ENCODE measurements at places on chromosomes 3 and 15. TPM values are rescaled to one million over a fixed set of nuclear protein-coding genes. Genes with fewer than 3 reads are reported as not detected.

- ATAC-seq, result no peak
These were observed 25.0 kb downstream of the CPOX start for GRCh38 chr3:98568402-98568801.

- ATAC-seq, result no peak
These were observed 373.1 kb downstream of the MFSD1 start for GRCh38 chr3:159174715-159175692.

Gene NR2E3
- 0.31 TPM for total RNA-seq

DNA sequence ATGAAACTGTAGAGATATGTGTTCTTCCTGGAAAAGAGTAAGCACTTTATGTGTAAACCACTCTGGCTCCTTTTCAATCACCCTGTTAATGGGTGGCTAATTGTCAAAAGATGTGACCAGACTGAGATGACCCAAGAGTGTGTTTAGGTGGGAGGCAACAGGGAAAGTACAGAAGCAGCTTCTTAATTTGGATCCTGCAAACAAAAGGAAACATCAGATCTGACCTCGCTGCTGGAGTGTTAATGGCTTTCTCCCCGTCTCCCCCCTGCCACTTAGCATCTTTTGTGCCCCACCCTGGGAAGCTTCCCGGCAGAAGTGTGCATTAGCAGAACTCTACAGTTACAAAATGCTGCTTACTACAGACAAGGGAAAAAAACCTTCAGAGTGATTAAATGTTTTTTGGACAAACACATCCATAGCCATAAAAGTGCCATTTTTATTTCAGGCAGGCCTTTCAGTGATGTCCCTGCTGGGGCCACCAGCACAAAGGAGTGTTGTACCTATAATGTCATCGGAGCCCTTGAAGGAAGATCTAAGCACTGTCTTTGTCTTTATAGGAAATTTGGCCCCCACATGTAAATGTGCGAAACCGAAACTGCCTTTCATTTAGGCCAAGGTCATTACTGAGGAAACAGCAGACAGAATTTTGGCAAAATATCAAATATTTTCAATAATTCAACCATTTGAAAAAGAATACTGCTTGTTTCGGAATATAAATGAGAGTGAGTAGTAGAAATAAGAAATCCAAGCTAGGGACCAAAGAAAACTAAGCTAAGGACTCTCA is 311.0 kb downstream of the WDR72 start:
- ATAC-seq, result peak; percentile 82

- no peak for ATAC-seq
These were observed 20.7 kb downstream of the RAP2B start for GRCh38 chr3:153182501-153183293.

Gene RAB5A
- total RNA-seq, result 86.0 TPM

GRCh38 chr3:44100298-44100695 is 141.4 kb upstream of the TOPAZ1 start:
- ATAC-seq, result no peak

GRCh38 chr3:4139462-4140140 is 163.6 kb upstream of the SETMAR start:
- ATAC-seq, result no peak

DNA sequence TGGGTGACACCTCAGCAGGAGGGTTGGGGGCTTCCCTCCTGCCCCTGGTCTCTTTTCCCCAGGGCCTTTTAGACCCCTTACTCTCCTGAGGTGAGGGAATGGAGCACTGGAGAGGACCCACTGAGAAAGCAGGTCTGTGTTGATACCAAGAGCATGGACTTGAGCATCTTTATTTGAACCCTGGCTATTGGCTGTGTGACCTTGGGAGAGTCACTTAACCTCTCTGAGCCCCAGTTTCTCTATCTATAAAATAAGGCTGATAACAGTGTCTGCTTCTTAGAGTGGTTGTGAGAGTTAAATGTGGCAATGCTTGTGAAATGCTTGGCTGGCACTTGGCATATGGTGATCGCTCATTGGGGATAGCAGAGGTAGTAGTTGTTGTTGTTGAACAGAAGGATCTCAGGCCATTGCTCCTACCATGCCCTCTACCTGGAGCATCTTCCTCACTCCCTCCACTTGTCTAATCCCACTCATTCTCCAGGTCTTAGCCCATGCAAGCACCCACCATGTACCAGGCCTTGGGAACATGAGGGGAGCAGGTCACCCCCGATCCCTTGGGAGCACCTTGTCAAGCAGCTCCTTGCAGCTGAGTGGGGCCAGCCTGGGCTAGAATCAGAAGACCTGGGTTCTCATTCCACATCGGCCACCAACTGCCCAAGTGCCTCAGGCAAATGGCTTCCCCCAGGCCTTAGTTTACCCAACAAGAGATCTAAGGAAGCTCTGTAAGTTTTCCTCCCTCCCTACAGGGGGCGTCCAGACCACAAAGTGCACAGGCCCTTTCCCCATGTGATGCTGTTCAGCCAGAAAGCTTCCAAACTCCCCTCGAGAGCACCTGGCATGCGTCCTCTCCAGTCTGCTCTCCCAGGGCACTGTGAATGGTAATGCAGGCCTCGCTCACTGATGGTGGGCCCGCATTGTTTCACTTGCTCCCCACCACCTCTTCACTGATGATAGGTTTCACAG is 96.7 kb downstream of the LSM3 start:
- ATAC-seq, result no peak

DNA sequence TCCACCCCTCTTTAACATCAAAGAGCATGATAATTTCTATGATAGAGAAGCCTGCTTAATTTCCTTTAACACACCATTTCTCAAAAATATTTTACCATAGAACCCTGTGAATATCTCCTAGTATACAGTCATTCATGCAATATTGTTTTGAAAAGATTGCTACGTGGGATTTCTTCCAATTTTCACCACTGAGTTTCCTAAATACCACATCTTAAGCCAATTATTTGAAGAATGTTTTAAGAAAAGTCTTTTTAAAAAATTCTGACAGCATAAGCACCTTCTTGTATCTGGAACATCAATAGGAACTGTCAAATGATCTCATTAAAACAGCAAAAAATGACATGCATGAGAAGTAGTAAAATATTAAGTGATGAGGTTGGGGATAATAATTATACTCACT is 1126.7 kb downstream of the TUSC7 start:
- no peak for ATAC-seq

DNA sequence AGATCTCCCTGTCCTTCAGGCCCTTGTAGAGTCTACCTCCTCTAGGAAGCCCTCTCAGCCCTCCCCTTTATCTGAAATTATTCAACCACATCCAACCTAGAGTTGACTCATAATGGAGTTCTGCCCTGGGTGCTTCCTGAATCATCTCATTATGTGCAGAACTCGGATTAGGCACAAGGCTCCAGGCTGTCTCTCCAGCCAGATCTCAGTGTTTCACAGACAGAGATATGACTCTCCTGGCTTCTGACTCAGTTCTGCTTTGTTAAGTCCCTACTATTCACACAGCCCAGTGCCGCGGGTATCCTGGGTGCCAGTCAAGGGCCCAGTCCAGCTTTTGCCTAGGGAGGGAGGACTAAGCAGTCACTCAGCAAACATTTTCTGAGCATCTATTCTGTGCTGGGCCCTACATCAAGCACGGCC is 9.3 kb downstream of the STRA6 start:
- peak; percentile 30 for ATAC-seq

Gene SLC41A3
- 27.8 TPM for total RNA-seq

Gene B3GNT5
- 17.6 TPM for total RNA-seq

Gene PLA2G4D
- total RNA-seq, result 0.92 TPM

DNA sequence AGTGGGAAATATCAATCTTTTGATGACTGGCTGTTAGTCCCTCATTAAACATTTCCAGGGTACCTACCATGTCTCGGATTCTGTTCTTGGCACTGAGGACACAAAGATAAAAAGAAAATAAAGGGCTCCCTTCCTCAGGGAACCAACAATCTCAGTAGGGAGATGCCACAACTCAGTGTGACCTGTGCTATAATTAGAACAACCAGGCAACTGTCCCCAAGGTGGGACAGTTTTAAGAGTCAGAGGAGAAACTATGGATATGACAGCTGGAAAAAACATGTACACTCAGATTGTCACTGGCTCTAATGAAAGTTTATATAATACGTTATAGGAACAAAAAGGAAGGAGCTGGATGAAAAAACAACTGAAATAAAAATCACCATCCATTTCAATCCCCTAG is 23.3 kb upstream of the CMTM8 start:
- no peak for ATAC-seq

Gene GOLGA8O
- total RNA-seq, result 0.14 TPM

DNA sequence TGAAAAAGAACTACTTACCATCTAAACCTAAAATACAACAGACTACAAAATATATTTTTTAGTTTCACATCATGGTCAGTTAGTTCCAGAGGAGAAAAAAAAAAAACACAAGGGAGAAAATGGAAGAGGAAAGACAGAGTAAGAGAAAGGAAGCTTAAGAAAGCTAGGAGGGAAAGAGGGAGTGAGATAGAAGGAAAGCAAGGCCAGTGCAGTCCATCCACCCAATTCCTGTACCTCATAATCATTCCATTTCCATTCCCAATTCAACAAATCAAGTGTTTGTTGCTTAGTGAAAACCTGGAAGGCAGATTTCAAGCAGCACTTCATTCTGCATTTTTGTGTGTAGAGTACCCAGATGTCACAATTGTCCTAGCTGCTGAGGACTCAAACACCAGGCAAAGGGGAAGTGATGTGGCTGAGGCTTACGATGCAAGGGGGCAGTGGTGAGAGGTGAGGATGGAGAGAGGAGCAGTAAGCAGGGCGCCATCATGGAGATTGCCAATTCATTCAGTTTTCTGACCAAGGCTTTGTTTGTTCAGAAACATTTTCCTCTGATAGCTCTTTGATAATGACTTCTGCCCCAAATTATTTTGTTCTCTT is 83.6 kb upstream of the GSK3B start:
- peak; percentile 46 for ATAC-seq

Gene SNX22
- 3.5 TPM for total RNA-seq

GRCh38 chr3:24318677-24319287 is 175.9 kb downstream of the THRB start:
- no peak for ATAC-seq

GRCh38 chr3:180630371-180630770 is 28.4 kb downstream of the TTC14 start:
- ATAC-seq, result no peak

GRCh38 chr3:42014458-42014920 is 52.6 kb upstream of the ULK4 start:
- peak; percentile 5 for ATAC-seq

GRCh38 chr3:188446766-188447165 is 292.8 kb downstream of the LPP start:
- ATAC-seq, result no peak

- ATAC-seq, result no peak
These were observed 78.5 kb downstream of the FGF7 start for GRCh38 chr15:49501586-49501985.

DNA sequence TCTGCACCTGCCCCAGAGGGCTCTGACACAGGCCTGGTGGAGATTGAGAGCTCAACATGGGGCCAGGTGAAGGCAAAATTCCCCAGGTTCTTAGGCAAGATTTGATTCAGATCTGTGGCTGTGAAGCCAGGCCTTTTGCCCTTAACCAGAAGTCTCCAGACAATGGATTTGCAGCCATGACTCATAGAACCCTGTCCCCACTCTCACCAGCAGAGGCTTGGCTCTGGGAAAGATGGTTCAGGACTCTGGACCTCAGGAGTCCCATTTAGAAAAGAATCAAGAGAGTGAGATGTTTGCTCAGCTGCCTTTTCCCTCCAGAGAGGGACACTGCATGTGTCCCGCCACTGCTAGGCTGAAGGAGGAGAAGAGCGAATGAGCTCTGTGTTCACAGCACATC is 361.4 kb upstream of the ICE2 start:
- peak; percentile 13 for ATAC-seq

Gene TMIE
- 0.25 TPM for total RNA-seq

GRCh38 chr3:31962801-31963205 is 18.3 kb downstream of the OSBPL10 start:
- ATAC-seq, result no peak

Gene TRMT10C
- 24.1 TPM for total RNA-seq

Gene BDH1
- total RNA-seq, result 55.6 TPM

Gene PLA2G4E
- total RNA-seq, result 0.13 TPM

- no peak for ATAC-seq
These were observed 61.8 kb downstream of the OXNAD1 start for GRCh38 chr3:16326724-16327349.

- peak; percentile 73 for ATAC-seq
These were observed 9.8 kb downstream of the RAB27A start for GRCh38 chr15:55279746-55280351.

DNA sequence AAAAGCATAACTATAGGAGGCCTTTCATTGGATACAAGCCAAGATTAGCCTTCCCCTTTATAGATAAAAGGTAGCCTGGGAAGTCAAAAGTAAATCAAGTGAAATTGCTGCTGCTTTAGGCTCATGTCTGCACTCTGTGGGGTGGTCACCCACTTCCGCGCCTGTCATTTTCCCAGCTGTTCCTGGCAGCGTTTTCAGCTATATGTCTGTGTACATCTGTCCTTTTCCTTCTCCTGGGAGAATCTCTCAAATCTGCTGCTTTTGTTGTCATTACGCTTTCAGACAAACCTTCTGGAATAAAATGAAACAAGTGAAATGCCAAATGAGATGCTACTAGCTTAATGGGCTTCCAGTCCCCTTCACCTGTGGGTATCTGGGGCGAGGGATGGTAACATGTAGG is 211.8 kb downstream of the MCTP2 start:
- ATAC-seq, result no peak

DNA sequence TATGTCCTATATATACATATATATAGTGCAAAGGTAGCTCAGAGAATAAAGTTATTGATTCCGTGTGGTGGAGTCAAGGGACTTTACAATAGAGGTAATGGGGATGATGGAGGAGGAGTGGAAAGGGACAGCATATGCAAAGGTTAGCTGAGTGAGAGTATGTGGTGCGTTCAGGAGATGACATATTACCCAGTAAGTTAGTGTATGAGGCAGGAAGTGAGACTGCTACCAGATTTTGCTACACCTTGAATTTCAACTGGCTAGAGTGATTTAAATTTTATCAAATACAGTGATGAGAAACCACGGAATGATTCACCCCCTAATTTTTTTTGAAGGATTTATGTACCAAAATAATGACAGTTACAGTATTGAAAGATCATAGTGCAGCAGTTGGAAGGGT is 2.8 kb downstream of the ACTL6A start:
- ATAC-seq, result no peak

DNA sequence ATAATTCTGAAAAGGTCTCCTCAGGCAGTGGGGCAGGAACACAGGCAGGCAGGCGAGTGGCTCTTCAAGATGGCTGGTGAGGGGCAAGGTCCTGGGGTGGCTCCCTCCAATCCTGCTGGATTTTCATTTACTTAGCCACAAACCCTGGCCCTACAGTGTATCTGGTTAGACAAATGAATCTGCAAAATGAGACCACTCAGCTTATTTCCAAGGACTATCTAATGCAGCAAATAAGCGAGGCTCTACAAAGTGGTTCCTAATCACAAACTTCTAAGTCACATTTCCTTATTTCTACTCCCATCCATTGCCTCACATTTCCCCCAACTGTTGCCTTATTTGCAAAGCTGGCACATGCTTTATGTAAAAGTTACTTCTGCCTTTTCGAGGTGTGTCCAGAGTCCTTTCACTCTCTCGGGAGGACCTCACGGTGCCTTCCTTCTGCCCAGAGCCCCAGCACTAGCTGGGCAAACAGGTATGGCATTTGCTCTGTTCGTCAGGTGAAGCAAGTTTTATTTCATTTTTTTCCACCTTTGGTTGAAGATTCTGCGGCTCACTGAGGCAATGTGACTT is 40.5 kb downstream of the CCDC12 start:
- no peak for ATAC-seq

Gene LMAN1L
- total RNA-seq, result 1.2 TPM

Gene ACTRT3
- 0.54 TPM for total RNA-seq
